ENCODE measurements at places on chromosomes 11 and 22. TPM values are rescaled to one million over a fixed set of nuclear protein-coding genes. Genes with fewer than 3 reads are reported as not detected.

Gene PTPRCAP
- total RNA-seq = 170 TPM

Gene RBFOX2
- 0.23 TPM for total RNA-seq

Gene OR5D13
- not detected for total RNA-seq

Gene MPZL3
- total RNA-seq = 26.4 TPM

Gene HTR3A
- not detected for total RNA-seq

Gene GAB4
- not detected for total RNA-seq

Gene COMMD9
- 40.6 TPM for total RNA-seq

Gene SMTNL1
- not detected for total RNA-seq

Gene DBX1
- total RNA-seq = not detected

Gene MYOD1
- not detected for total RNA-seq

Gene ESRRA
- total RNA-seq = 26.6 TPM

Gene TTC36
- 0.55 TPM for total RNA-seq

Gene OR2AG2
- not detected for total RNA-seq

Gene SYNGR1
- 0.47 TPM for total RNA-seq

Gene SCUBE2
- total RNA-seq = 0.10 TPM

Gene DUSP8
- 90.1 TPM for total RNA-seq

Gene TMPRSS13
- 2.0 TPM for total RNA-seq

Gene TRIM51
- total RNA-seq = not detected

Gene PIH1D2
- not detected for total RNA-seq

Gene PRDX5
- 49.7 TPM for total RNA-seq

Data from T-helper 17 cell (primary cell).